Activated CD4-positive, alpha-beta T cell treated with anti-CD3 and anti-CD28 coated beads, Interleukin-2, amount 10 ng/mL, durations not matched to agents 7 days and 5 days (primary cell): ENCODE measurements at places on chromosomes 4 and X. TPM values are rescaled to one million over a fixed set of nuclear protein-coding genes. Genes with fewer than 3 reads are reported as not detected.

- no peak for DNase-seq
These were observed 114.5 kb downstream of the LARP7 start for GRCh38 chr4:112751447-112751846.

DNA sequence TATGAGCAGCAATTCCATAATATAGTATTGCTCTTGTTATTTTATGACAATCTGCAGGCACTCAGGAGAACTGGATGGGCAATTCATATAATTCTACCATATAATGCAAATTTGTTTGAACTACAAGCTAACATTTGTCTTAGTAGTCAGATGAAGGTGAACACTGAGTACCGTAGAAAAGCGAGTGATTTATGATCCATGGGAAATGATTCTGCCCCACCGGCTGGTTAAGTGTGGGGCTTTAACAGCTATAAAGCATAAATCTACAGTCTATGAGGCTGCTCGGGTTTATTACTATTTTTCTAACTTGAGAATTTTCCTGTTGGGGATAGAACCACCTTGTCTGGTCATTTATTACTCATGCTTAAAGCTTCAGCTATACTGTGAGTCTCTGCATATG is 275.5 kb downstream of the PCDH10 start:
- no peak for DNase-seq

GRCh38 chrX:124113621-124114600 is 152.4 kb downstream of the STAG2 start:
- no peak for DNase-seq

Gene HELT
- total RNA-seq = not detected

DNA sequence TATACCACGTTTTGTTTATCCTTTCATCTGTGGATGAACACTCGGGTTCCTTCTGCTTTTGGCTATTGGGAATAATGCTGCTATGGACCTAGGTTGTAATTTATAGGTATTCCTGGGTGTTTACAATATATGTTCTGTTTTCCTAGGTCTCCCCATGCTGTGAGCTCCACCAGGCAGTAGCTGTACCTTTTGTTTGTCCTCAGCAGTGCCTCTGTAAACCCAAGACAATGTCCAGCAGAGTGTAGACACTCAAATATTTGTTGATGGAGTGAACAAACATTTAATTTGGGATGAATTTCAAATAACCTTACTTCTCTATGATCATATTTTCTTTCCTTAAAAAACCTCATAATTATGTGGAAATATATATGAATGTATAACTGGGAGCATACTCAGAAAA is 259.5 kb upstream of the BOD1L1 start:
- DNase-seq = no peak

DNA sequence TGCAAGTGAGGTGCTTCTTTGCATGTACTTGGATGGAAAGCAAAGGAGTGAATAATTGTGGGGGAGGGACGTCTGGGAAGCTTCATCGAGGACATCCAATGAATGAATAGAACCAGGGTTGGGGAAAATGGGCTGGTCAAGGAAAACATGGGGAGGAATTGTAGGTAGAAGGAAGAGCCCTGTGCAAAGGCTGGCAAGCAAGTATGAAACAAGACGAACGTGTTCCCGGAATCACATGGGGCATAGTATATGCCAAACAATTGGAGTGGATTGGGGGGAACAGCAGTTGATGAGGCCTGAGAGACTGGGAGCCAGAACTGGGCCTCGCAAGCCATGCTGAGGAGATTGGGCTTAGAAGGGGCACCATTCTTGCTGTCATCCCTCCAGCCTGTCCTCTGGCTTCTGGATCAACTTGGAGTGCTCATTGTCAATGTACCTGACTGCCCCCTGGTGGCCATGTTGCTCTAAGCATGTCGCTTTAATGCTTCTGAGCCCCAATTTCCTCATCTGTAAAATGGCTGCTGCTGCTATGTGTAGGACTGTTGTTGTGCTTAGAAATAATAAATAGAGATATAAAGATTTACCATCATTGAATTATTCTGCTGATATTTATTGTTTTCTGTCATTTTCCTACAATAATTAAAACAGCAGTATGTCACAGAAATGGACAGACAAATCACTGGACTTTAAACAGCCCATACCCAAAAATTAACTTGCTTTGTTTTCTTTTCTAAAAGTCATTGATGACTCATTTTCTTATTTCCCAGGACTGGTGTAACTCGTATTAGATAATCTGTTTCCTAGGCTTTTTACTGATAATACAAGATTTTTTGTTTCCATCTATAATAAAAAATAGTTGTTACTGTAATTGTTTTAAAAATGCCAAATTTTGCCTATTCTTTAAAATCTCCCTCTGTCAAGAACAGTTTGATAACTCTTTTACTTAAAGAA is 66.4 kb downstream of the JADE3 start:
- DNase-seq = peak; percentile 77

Gene SPANXN3
- not detected for total RNA-seq

GRCh38 chr4:165343353-165344191 is 16.1 kb downstream of the MSMO1 start:
- DNase-seq = peak; percentile 41

Gene KLKB1
- total RNA-seq = 0.52 TPM

DNA sequence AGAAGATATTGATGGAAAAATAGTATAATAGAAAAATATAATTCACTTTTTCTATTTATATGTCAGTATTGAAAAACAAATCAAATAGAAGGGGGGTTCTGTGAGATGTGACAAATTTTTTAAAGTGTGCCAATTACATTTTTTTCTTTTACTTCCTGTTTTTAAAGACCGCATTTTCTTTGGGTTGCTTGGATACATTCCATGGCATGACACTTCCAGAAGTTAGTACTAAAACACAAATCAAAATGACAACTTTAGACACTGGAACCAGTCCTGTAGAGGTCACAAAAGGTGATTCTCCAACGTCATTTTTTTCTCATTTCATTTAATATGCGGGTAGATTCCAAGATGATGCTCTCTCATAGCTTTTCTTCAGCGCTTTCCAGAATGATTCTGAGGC is 116.2 kb upstream of the GNPDA2 start:
- no peak for DNase-seq

DNA sequence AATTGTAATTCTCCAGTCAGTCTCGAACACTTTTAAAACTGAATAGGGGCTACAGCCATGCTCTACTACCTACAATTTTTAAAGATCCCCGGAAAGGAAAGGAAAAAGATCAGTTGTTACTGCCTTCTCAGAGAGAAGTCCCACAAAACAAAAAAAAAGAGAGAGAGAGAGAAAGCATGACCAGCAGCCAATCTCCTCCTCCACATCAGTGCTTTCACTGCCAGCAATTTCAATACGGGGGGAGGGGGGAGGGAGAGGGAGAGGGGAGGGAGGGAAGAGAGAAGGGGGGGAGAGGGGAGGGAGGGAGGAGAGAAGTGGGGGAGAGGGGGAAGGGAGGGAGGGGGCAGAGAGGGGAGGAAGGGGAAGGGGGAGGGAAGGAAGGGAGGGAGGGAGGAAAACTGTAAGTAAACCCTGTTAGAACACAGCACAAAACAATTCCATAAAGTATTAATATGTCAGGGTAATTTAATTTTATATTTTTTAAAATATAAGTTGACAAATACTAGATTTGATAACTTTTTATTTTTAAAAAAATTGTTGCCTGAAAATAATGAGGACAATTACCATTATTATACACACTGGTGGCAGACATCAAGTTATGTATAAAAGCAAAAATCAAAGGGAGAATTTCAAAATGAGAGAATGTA is 108.0 kb downstream of the LRBA start:
- DNase-seq = no peak

Gene NUDT11
- 0.37 TPM for total RNA-seq

DNA sequence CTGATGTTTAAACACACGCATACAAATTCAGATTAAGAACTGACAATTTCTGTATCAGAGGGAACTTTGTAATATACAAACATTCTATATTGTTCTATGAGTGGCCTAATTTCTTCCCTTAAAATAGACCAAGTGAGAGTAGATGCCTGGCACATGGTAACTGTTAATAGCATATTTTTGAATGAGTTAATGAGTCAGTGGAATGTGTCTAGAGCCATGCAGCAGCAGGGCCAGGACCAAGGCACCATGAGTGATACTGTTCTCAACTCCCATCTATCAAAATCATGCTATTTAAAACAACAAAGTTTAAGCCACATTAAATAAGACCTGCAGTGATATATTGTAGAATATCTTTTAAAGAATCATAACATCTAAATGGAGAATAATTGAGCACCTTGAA is 98.3 kb downstream of the ARHGAP24 start:
- DNase-seq = no peak

GRCh38 chrX:12309744-12310076 is 171.4 kb downstream of the FRMPD4 start:
- no peak for DNase-seq

DNA sequence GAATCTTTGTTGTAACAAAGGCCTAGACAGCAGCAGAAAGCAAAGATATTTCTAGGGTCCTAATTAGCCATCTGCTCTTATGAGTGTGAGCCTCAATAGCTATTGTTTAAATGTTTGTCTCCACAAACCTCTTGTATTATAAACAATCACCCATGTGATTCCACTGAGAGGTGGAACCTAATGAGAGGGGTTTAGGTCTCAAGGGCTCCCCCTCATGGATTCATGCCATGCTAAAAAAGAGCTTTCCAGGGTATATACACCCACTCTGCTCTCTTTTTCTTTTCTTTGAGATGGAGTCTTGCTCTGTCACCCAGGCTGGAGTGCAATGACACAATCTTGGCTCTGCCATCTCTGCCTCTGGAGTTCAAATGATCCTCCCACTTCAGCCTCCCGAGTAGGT is 42.1 kb downstream of the TRIM61 start:
- no peak for DNase-seq

DNA sequence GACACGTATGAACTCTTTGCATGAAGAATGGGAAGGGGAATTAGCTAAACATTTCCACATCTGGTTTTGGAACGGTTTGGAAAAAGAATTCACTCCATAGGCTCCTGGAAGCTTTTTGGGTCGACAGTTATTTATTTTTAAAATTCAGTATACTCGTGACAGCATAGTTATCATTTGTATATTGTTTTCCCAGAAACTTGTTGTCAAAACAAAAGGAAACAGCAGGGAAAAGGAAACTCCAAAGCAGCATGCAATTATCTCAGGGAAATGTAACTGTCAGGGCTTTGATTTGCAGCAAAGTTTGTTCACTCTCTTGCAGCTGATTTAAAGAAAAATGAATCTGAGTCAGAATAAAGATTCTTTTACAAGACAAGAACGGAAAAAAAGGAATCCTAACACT is 86.5 kb downstream of the PLAC1 start:
- DNase-seq = no peak

Gene APLN
- 0.25 TPM for total RNA-seq

- DNase-seq = no peak
These were observed 4.0 kb upstream of the FATE1 start for GRCh38 chrX:151711787-151712186.

Gene CT45A5
- not detected for total RNA-seq

Gene GAGE12E
- not detected for total RNA-seq

Gene USP26
- total RNA-seq = not detected

DNA sequence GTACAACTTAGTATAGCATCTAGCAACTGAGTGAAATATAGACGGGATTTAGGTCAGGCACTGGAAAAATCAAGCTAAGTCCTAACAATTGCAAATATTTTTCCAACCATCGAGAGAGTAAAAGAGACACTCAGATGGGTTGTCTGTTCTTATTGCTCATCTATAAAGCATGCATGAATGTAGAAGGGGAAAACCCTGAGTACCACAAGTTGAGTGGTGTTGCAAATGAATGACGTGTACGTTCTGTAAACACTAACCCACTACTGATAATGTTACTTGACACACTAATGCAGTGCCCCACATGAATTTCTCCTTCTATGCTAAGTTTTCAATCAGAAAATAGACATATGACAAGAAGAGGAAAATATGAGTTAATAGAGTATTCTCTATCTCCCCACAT is 211.2 kb downstream of the COX18 start:
- DNase-seq = no peak

- DNase-seq = no peak
These were observed 1.0 kb downstream of the FAT4 start for GRCh38 chr4:125315576-125316400.

Gene TMSB15A
- 0.52 TPM for total RNA-seq

GRCh38 chr4:53854991-53855568 is 209.3 kb downstream of the CHIC2 start:
- no peak for DNase-seq

DNA sequence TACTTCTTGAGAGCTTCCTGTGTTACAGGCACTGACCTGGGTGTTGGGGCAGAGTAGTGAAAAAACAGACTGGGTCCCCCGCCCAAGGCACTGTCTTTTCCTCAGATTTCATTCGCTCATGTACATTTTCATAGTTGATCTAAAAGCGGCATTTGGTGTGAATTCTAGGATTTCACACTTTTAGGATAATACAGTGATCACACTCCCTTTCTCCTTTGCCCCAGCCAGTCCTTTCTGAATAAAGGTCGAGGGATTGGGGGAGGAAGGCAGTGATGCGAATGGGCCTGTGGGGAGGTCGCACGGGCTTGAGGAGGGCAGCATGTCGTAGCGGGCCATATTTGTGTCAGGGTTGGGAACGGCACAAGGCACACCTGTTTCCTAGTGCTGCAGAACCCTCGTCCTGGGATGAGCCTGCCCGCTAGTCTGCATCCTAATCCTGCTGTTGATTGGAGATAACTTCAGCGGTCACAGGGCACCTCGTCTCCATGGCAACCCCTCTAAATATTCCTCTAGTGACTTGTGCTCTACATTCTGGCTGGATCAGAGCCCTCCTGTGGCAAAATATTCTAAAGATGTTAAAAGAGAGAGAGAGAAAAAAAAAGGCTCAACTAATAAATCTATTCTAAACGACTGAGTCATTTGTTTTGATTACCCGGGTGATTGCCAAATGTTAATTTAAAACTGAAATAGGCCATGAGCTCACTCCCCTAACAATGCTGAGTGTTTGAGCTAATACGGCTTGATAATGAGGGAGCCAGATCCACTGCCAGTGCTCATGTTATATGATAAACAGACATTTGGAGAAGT is 21.8 kb downstream of the FHL1 start:
- no peak for DNase-seq

Gene FBXL5
- total RNA-seq = 38.6 TPM

DNA sequence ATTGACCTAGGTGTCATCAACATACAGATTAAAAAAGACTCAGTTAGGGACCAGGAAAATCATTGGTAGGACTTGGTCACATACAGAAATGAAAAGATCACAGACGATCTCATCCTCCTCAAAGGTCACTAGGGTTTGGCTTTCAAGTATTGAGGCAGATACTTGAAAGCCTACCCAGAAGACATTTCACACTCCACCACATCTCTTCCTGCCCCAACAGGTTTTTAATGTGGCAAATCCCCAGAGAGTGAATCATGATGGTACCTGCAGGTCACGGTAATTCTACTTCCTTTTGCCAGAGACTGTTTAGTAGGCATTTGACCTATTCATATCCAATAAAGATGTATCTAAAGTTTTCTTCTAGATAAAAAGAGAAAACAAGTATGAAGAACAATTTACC is 44.1 kb downstream of the INPP4B start:
- DNase-seq = peak; percentile 13
